Astrocyte (in vitro differentiated cells and primary cell): ENCODE measurements at places on chromosomes 16 and 17. TPM values are rescaled to one million over a fixed set of nuclear protein-coding genes. Genes with fewer than 3 reads are reported as not detected.

DNA sequence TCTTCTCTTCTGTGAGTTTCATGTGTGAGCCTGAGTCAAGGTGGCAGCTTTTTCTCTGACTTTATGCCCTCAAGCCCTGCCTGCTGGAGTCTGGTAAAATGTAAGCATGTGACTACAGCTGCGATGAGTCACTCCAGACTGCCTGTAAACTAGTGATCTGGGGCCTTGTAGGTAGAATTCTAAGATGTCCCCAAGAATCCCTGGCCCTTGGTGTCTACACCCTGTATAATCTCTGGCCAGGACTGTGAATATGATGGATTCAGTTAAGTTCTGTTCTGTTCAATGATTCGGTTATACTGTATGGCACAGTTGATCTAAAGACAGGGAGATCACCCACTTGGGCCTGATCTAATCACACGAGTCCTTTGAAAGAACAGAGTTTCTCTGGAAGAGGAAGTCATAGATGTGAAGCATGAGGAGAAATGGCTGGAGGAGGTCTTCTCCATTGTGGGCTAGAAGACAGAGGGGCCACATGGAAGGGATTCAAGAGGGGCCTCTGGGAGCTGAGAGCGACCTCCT is 29.8 kb downstream of the PRSS54 start:
- H3K4me3 ChIP-seq: no peak overlapping the region
- no peaks in the 10 kb centered on the region for H3K36me3 ChIP-seq
- H3K4me1 ChIP-seq: peaks cover 3% of the 10 kb centered on the region
- peak; percentile 70 for DNase-seq

DNA sequence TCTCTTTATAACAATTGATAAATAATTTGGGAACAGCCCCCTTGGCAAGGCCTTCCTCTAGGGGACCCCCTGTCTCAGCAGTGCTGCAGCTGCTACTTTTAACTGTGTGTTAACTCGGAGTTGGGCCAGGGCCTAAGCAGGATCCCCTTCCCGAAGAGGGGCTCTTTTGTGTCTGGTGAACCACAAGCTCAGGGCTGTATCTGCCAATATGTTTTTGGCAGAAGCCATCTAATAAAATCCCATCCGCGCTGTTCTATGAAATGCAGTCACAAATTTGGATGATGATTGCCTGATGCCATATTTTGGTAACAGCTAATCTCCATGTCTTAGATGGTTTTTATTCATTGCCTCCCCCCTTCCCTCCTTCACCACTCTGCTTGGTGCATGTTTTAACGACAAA is 267.7 kb downstream of the FTO start:
- peaks cover 3% of the 10 kb centered on the region for H3K4me1 ChIP-seq
- DNase-seq: no peak
- no peaks in the 10 kb centered on the region for H3K36me3 ChIP-seq
- no peak overlapping the region for H3K27ac ChIP-seq
- no peak overlapping the region for H3K4me3 ChIP-seq

- no peaks in the 10 kb centered on the region for H3K27me3 ChIP-seq
- H3K4me1 ChIP-seq: peaks cover 12% of the 10 kb centered on the region
- no peaks in the 10 kb centered on the region for H3K36me3 ChIP-seq
- H3K27ac ChIP-seq: no peak overlapping the region
These were observed 4.8 kb downstream of the SLC38A7 start for GRCh38 chr16:58679763-58680162.

DNA sequence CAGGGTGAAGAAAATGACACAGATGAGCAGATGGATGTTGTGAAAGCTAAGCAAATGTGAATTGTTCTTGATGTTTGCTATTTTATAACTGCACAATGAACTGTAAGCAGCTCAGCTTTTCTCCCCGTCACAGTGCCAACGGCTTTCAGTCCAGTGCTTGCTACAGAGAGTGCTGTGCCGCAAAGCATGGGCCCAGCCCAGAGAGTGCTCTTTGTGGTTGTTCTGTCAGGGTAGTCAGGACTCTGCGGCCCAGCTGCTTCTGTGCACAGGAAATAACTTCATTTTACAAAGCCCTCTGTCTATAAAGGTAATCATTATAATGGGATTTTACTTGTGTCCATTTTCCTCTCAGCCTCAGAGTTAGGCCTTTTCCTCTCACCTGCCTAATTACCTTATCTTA is 39.1 kb downstream of the CDRT15 start:
- no peaks in the 10 kb centered on the region for H3K4me1 ChIP-seq
- H3K36me3 ChIP-seq: no peaks in the 10 kb centered on the region
- no peak for DNase-seq

DNA sequence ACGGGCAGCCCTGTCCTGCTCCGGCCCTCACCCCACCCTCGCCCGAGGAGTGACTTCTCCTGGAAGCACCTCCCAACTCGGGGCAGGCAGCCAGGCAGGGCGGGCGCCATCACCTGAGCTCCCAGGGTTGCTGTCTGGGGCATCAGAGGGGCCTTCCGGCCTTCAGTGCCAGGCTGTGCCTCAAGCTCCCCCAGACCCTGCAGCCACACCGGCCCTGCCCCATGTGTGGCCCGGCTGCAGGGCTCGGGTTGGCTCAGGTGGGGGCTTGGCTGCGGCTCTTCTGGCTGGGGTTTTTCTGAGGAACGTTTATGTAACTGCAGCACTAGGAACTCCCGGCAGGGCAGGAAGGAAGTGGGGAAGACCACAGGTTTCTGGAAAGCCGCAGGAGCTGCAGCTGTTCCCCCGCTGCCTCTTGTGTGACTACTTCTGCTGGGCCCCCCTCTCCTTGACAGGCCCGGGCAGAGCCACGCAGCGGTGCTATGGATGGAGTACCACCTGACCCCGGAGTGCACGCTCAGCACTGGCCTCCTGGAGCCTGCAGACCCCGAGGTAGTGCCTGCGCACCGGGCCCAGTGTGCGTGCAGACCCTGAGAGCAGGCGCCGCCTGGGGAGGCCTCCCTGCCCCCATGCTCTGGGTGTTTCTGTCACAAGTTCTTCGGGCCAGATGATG is 45.6 kb downstream of the PRMT7 start:
- H3K27ac ChIP-seq: no peak overlapping the region
- no peaks in the 10 kb centered on the region for H3K27me3 ChIP-seq
- H3K4me1 ChIP-seq: no peaks in the 10 kb centered on the region
- H3K4me3 ChIP-seq: no peak overlapping the region
- DNase-seq: no peak
- H3K36me3 ChIP-seq: peaks cover 5% of the 10 kb centered on the region

FBXW10 gene
- total RNA-seq: not detected in 2 replicates

TEX14 gene
- total RNA-seq: 0.09 and 0.31 TPM in 2 replicates

DNA sequence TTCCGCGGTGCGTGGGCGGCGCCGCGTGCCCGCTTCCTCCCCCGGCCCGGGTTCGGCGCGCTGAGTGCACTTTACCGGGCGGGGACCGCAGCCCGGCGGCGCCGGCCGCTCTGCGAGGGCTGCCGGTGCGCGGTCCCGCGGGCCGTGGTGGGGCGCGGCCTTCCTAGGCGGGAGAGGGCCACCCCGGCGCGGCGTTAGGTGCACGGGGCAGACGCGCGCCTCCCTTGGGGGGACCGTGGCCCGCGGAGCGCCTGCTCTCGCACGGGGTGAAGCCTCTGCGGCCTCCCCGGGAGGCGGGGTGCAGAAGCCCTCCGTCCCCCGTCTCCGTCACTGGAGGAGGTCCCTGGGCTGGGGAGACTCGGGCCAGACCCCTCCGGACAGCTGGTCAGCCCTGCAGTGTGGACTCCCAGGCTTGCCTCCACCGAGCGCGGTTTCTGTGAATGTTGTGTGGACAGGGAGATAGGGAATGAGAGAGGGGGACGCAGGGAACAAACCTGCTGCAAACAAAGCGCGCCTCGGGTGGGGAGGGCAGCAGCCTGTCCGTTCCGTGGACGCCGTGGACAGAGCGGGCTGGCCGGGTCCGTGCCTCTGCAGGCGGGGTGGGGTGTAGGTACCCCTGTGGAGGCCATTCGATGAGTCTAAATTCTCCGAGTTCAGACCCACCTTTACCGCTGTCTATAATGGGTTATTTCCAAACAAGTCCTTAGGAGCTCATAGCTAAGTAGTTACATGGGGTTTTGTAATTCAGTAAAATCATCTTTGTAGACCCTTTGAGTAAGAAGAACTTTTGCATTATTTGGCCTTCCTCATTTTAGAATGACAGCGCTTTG is 721 bp downstream of the TBCD start:
- peaks cover 2% of the 10 kb centered on the region for H3K36me3 ChIP-seq
- DNase-seq: peak; percentile 2
- peak overlapping the region; percentile 58 for H3K27ac ChIP-seq
- peak overlapping the region; percentile 80 for H3K4me3 ChIP-seq

GRCh38 chr16:11380836-11381235 is 35.6 kb downstream of the RMI2 start:
- H3K36me3 ChIP-seq: no peaks in the 10 kb centered on the region
- H3K4me1 ChIP-seq: no peaks in the 10 kb centered on the region
- H3K4me3 ChIP-seq: no peak overlapping the region
- no peak overlapping the region for H3K27ac ChIP-seq
- no peak for DNase-seq

ZNF48 gene
- 16.0 and 19.5 TPM in 2 replicates for total RNA-seq

GRCh38 chr17:54754560-54754959 is 146.1 kb upstream of the TOM1L1 start:
- H3K27ac ChIP-seq: no peak overlapping the region
- H3K4me1 ChIP-seq: no peaks in the 10 kb centered on the region
- H3K36me3 ChIP-seq: no peaks in the 10 kb centered on the region
- no peaks in the 10 kb centered on the region for H3K27me3 ChIP-seq
- H3K4me3 ChIP-seq: no peak overlapping the region

PGS1 gene
- 31.3 and 32.0 TPM in 2 replicates for total RNA-seq

DNA sequence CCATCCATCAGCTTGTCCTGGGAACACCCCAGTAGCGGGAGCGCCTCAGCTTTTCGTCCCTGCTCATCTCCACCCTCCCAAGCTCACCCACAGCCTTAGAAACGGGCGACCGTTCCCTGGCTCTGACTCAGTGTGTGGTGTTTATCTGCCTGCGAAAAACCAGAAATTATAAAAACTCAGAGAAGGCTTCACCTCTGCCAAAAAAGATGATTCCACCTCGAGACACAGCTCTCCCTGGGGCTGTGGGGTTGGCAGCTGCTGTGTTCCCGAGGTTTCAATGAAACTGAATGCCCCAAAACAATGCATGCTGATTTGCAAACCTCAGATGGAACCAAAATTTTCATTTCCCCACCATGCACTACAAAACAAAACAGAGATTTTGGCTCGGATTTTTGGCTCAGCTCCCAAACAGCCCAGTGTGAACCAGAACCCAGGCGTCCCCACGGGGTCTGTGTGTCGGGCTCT is 62.4 kb upstream of the MED9 start:
- peaks cover 40% of the 10 kb centered on the region for H3K4me1 ChIP-seq
- H3K36me3 ChIP-seq: no peaks in the 10 kb centered on the region
- H3K27me3 ChIP-seq: no peaks in the 10 kb centered on the region
- DNase-seq: peak; percentile 70
- H3K27ac ChIP-seq: peak overlapping the region; percentile 11

DPEP1 gene
- 0.11 and 0.22 TPM in 2 replicates for total RNA-seq

DNA sequence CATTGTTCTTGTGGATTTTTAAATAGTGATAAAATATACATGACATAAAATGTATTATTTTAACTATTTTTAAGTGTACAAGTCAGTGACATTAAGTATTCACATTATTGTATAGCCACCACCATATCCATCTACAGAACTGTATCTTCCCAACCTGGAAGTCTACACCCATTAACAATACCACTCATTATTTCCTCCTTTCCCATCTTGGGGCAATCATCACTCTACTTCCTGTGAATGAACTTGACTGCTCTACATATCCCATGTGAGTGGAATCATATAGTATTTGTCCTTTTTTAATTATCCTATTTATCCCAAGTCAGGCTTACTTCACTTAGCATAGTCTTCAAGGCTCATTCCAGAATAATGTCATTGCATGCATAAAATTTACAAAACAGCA is 40.7 kb upstream of the MMP2 start:
- no peak overlapping the region for H3K4me3 ChIP-seq
- H3K27ac ChIP-seq: no peak overlapping the region
- no peak for DNase-seq
- no peaks in the 10 kb centered on the region for H3K27me3 ChIP-seq
- H3K4me1 ChIP-seq: no peaks in the 10 kb centered on the region
- no peaks in the 10 kb centered on the region for H3K36me3 ChIP-seq

TAT gene
- total RNA-seq: not detected in 2 replicates
